ENCODE measurements at places on chromosomes 16 and 17.
A peak's percentile ranks its signal among the peaks of the same experiment; 100 is the strongest.

- no peak for DNase-seq
These were observed 4.7 kb upstream of the CMTM2 start for GRCh38 chr16:66574531-66574930.

DNA sequence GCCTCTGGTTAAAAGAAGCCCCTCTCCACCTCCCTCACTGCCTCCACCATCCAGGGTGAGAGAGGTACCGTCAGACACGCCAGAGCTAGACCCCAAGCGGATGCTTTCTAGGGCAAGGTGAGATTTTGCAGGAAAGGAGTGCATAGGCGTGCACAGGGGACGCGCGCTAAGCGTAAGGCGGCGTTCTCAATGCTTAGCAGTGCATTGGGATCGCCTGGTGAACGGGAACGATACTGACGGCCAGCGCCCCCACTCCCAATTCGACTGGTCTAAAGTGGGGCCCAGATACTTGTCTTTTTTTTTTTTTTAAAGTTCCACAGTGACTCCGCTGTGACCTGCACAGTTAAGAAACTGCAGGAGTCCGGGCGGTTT, 57.9 kb upstream of the CREBBP start:
- no peak for DNase-seq

DNA sequence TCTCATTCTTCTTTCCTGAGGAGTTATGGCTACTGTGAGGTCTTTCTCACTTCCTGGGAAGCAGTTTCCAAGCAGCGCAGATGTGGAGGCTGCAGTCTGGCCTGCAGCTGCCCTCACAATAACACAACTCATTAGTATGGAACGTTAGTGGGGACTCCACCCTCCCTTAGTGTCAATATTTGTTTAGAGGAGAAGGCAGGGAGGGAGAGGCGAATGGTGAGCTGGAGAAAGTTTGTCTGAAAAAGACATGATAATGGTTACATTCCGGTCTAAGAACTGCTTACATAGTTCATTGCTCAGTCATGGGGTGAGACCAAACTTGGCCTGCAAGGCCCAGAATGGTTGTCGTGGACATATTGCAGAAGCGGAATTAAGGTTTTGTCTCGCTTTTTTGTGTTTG, 170.2 kb downstream of the HS3ST3B1 start:
- DNase-seq: peak; percentile 8

DNA sequence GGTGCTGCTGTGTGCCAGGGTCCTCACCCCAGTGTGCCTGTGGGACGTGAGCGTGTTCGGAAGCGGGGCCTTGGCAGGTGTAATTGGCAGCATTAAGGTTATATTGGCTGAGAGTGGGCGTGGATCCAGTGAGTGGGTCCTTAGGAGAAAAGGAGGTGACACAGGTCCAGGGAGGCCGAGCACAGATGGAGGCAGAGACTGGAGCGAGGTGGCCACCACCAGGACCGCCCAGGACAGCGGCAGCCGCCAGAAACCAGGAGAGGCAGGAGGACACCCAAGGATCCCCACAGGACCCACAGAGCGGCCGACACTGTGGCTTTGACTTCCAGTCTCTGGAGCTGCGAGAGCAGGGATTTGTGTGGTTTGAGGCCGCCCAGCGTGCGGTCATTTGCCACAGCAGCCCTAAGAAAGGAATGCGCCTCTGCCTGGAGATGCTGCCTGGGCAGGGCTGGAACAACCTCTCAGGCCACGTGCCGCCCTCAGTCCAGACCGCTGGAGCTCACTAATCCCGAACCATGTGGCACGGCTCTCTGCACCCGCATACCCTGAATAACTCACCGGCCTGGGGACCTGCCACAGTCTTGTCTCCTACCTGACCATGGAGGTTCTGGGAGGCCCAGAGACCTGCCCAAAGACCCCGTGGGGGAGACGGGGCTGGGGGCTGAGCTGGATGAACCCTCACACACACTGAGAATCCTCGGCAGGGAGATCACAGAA, 45.4 kb downstream of the SOX8 start:
- DNase-seq: peak; percentile 56

DNA sequence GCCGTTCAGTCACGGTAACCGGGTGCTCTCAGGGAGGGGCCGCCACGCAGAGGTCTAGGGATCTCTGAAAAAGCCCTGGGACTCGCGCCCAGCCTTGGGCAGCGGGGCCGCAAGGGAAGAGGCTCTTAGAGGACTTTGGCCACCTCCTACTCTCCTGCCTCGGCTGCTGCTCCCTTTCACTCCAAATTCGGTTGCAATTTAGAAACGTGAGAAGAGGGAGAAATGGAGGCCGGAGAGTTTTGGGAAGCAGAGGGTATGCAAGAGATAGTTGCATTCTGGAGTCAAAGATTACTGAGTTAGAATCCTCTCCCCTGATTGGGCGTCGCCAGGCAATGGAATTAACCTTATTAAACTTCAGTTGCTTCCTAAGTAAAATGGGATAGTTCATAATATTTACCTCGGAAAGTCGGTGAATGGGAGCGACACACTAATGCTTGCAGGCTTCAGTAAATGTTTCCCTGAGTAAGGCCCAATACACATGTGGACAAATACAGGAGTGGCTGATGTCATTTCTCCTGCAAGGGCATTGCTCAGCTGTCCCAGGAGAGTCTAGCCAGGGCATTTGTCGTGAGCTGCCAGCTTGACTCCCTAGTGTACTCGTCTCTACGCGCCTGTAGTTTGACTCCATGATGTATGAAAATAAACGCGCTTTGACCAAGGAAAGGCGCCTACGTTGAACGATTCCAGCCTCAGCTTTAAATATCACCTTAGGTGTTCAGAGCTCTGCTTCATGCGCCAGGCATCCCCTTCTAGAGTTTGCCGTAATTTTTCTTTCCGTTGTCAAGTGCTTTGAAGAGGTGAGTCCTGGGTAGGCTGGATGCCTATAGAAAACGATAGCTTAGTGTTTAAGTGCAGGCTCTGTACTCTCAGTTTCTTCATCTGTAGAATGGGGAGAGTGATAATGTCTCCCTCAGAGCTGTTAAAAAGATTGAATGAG, 667 bp downstream of the OGFOD1 start:
- DNase-seq: peak; percentile 50
